ENCODE measurements at places on chromosomes 1 and 21.

- DNase-seq: no peak
Measured at GRCh38 chr1:214124915-214125314, 137.1 kb downstream of the PROX1 start.

DNA sequence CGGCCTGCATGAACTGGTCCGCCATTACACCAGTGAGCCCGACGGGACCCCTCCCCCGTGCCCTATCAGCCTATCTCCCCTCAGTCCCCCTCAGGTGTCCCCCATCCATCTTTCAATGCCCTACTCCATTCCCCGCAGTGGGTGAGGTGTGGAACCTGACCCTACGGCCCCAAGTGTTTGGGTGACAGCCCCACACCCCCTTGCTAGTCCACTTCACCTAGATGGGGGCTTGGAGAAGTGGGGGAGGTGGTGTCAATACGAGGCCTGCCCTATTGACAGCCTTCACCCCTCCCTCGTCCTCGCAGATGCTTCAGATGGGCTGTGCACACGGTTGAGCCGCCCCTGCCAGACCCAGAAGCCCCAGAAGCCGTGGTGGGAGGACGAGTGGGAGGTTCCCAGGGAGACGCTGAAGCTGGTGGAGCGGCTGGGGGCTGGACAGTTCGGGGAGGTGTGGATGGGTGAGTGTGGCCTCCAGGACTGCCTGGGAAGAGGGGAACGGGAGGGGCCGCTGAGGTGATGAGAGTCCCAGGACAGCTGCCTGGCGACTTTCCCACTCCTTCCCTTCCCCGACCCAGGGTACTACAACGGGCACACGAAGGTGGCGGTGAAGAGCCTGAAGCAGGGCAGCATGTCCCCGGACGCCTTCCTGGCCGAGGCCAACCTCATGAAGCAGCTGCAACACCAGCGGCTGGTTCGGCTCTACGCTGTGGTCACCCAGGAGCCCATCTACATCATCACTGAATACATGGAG is 15.7 kb upstream of the HDAC1 start:
- DNase-seq: no peak

DNA sequence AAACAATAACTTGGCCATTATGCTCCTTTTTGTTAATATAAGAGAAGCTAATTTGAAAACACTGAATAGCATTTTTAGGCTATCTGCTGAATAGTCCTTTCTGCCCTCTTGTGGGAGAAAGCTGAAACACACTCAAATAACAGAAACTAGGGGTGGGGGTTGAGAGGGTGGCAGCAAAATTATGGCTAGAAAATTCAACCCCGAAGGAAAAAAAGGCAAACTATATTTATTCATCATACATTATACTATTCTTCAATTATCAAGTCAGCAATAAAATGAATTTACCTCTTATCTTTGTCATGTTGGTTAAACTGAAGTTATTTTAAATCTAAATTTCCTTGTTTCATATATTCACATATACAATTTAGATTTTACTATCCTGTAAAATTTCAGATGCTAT is 255.9 kb downstream of the FAF1 start:
- DNase-seq: no peak

GRCh38 chr1:84344286-84344685 is 42.8 kb downstream of the SAMD13 start:
- no peak for DNase-seq

- no peak for DNase-seq
Measured at GRCh38 chr1:29398431-29398830, 162.1 kb downstream of the PTPRU start.

- DNase-seq: peak; percentile 35
Measured at GRCh38 chr1:112674440-112674985, at the start of gene MOV10. Gene MOV10, plus strand, starts transcription at chr1:112674659. Its CDS starts 254 bp downstream, at chr1:112674913.

DNA sequence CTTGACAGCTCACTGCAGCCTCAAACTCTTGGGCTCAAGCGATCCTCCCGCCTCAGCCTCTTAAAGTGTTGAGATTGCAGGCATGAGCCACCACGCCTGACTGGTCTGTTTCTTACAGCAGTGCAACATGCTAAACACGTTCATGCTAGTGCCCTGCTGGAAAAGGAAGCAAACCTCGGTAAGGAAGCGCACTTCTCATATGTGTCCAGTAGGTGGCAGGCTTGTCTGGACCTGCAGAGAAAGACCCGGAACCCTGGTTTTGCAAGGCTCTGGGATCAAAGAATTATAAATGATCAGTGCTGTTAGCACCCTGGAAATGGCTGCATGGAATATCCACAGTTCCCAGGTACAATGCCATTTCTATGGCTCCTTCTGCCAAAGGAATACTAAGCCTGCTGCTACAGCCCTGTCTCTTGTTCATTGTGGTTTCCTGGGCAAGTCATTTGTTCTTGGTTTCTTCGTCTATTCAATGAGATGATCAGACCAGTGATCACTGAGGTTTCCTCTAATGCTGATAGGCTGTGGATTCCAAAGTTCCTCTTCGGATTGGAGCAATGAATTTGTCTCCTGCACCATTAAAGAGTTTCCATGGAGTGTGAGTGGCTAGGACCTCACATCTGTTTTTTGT is 15.9 kb downstream of the RNU5D-1 start:
- DNase-seq: peak; percentile 41

DNA sequence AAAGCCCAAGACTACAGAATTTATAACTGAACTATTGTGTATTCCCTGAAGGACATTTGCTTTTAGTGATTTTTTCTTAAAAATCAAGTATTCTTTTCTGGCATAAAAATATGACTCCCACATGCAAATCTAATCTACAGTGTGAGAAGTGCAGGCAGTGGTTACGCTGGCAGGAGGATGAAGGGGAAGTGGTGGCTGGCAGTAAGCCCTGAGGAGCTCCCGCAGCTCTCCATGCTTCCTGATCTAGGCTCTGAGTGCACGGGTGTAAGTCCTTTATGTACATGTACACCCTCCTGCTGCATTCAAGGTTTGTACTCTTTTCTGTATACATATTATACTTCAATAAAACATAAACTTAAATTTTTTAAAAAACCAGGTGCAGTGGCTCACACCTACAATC is 67.5 kb upstream of the PRDX6 start:
- DNase-seq: no peak

DNA sequence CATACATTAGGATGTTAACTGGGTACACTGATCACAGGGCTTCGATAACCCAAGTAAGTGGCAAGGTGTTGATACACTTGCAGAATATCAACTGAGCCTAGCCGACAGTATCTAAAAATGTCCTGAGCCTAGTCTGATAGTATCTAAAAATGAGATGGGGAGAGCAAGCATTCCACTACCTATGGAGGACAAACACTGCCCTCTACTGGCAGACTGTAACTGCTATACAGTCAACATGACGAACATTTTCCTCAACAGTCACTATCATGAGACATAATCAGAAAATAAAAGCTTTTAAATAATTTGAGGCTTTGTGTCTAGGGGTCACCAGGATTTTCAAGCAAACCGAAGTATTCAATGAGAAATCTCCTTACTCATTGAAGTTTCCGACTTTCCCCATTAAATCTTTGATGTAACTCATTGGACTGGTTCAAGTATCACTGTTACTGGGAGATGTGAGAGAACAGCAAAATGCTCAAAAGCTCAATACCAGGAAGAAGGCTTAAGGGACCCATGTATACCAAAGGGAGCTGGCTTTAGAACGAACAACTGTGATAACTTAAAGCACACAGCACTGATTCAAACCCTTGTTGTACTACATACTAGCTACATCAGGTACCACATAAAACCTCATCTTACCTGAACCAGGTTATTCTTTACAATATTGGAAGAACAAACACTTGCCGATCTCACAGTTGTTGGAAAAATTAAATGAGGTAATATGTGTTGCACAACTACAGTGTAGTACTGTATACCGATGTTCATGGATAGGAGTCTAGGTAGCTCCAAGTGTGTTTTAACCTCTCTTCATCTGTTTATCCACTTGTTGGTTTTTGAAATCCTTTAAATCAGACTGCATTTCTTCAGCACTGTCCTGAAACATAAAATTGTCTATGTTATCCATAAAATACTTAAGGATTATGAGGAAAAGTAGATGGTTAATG is 31.1 kb upstream of the SLC45A3 start:
- DNase-seq: peak; percentile 71

- no peak for DNase-seq
Measured at GRCh38 chr1:39472826-39473225, 18.6 kb upstream of the BMP8A start.

DNA sequence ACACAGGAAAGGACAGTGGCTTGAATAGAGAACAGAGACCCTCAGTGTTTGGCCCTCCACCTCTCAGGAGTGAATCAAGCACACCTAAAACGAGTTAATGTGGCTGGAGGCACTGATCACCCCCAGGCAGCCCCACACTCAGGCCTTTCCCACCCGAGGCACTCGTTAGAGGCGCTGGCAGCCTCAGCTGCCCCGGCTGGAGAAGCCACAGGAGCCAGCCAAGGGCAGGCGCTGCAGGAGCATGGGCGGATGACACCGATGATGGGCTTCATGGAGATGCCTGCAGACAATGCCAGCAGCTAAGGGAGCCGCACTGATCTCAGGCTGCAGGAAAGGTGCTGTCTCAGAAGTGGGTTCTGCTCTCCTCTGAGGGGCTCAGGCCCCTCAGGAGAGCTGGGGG is 24.1 kb upstream of the ABCG1 start:
- DNase-seq: no peak

DNA sequence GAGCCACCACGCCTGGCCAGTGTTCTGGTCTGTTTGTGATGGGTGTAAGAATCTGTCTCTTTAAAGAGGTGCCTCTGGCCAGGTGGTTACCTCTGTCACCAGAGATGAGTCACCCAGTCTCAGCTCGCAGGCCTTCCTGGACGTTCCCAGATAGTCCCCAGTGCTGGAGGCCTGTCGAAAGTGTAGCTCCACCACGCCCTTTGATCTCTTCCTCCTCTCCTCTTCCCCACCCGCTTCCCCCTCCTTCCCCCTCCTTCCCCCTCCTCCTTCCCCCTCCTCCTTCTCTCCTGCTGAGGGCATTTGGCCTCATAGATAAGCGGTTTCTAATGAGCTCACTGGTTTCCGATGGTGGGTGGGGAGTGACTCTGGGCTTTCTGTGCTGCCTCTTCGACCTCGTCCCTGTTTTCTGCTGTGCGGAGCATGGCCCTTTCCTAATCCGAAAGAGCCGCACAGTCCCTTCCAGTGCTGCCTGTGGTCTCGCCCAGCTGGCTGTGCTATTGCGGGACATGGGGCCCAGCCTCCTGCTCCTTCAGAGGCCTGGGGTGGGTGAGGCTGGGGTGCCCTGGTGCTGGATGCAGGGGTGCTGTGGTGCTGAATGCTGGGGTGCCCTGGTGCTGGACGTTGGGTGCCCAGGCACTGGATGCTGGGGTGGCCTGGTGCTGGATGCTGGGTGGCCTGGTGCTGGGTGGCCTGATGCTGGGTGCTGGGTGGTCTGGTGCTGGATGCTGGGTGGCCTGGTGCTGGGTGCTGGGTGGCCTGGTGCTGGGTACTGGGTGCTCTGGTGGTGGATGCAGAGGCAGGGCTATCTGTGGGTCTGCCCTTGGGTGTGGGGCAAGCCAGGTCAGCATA is 19.2 kb downstream of the AGPAT3 start:
- no peak for DNase-seq

DNA sequence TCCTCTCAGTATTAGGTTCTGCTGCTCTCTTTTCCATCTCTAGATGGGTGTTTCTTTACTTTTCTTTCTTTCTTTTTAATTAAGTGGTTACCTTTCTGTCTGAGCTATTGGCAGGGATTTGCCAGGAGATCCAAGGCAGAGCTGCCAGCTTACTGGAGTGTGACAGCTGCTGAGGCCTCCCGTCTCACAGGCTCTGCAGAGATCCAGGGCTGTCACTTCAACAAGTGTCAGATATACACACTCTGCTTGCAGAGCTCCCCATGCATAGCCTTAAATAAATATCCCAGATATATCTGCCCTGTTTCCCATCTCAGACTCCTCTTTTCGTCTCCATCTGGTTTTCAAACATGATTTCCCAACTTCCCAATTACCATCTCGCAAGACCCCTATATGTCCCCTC is 124.3 kb downstream of the NOS1AP start:
- no peak for DNase-seq

DNA sequence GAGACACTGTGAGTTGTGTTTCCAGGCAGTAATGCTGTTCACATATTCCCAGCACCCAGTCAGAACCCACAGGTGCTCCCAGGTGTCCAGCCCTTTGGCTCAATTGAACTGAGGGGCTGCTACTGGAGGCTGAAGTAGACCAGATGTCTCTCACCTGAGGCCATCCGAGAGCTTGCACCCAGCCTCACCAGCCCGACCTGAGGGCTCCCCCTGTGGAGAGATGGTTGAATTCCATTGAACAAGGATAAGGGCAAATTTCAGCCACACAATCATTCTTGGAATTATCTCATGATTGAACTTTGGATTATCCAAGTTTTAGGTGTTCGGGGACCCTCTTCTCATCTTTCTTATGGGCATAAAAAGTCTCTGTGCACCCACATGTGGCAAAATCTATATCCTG is 52.1 kb downstream of the OBSCN start:
- no peak for DNase-seq

DNA sequence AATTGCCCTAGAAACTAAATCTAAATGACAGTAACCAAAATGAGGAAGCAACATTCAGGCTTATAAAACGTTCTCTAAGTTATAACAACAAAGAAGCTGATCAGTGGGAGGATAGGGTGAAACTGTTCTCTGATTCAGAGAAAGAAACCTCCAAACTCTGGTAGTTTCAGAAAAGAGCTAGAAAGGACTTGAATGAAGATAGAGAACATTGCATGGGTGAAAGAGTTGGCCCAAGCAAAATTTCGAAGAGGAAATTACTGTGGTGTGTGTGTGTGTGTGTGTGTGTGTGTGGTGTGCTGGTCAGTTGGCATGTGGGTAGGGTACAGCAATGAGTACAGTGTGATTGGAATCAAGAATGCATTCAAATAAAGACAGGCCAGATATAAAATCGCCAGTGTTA is 16.5 kb upstream of the SPAG17 start:
- no peak for DNase-seq

DNA sequence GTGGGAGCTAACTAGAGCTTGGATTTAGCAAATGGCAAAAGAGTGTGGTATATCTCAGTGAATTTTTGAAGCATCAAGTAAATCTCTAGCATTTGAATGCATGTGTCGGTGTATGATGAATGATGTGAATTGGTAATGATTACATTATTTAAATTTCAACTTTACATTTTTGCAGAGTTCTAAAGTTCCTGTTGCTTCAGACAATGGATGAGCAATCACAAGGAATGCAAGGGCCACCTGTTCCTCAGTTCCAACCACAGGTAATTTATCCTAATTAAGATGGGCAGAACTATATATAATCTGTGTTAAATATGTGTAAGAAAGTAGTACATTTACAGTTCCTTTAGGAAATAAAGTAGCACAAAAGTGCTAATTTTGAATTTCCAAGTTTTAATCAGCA is 75.6 kb downstream of the NEK7 start:
- no peak for DNase-seq

Measured in activated CD4-positive, alpha-beta T cell treated with anti-CD3 and anti-CD28 coated beads for 24 hours (primary cell).